ENCODE measurements at places on chromosomes 7 and 10. TPM values are rescaled to one million over a fixed set of nuclear protein-coding genes. Genes with fewer than 3 reads are reported as not detected.

Gene CLCN1
- total RNA-seq: 0.24 TPM

Gene TMEM72
- total RNA-seq: not detected

Gene GNAI1
- 149 TPM for total RNA-seq

Gene CLEC5A
- 0.25 TPM for total RNA-seq

Gene PLEKHS1
- total RNA-seq: not detected

Gene CLRN3
- not detected for total RNA-seq

Gene SAP25
- 1.1 TPM for total RNA-seq

Gene RNF148
- 3.5 TPM for total RNA-seq

Gene MUC3A
- total RNA-seq: 0.36 TPM

Gene FAM24B
- 3.9 TPM for total RNA-seq

Gene ARMC3
- not detected for total RNA-seq

Gene GIMAP4
- 54.0 TPM for total RNA-seq

GRCh38 chr7:152136686-152137085 lies 111.2 kb downstream of the GALNT11 start:
- DNase-seq: no peak

DNA sequence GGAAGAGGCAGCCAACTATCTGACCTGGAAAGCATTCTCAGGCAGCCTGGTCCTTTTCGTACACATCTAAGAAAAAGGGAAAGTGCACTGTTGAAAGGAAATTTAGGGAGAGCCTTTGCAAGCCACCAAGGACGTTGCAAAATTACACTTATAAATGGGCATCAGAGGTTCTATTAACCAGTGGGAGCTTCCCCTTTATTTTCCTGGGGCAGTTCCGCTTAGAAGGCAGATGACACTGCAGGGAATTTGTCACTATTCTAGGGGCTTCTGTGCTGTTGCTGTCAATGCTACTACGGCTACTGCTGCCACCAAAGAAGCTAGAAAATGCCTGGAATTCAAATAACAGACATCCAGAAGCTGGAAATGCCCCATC lies 79.6 kb upstream of the AUTS2 start:
- DNase-seq: no peak

DNA sequence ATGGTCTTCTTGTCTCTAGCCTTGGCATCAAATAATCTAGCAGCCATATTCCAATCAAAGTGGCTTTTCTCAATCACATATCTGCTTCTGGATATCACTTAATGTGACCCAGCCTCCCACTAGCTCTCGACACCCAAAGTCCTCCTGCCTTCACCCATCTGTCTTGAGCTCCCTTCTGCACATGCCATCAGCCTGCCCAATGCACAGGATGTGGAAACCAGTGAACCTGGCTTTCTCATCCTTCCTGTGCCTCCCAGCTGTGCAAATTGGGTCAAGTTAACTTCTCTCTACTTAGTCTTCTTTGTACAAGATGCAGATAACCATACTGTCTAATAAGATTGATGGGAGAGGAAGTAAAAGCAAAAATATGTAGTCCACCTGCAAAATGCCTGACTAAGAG lies 257.9 kb upstream of the PITRM1 start:
- DNase-seq: no peak

- no peak for DNase-seq
These were observed 21.2 kb downstream of the PDE1C start for GRCh38 chr7:32048970-32049491.

DNA sequence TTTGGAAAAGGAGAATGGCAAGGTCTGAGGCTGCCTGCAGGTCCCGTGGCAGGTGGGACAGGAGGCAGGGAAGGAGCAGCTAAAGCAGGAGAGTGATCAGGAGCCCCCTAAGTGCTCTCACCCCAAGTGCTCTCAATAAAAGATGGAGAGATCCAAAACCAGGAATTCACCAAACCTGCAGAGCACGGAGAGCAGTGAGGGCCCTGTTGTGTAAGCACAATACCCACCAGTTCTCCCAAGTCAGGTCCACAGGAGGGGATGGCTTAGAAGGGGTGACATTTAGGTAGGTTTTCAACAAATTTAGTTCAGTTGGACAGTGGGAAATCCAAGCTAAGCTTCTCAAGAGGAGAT lies 40.8 kb downstream of the GNA12 start:
- no peak for DNase-seq

- no peak for DNase-seq
These were observed 138.0 kb downstream of the DLG5 start for GRCh38 chr10:77788496-77789010.

DNA sequence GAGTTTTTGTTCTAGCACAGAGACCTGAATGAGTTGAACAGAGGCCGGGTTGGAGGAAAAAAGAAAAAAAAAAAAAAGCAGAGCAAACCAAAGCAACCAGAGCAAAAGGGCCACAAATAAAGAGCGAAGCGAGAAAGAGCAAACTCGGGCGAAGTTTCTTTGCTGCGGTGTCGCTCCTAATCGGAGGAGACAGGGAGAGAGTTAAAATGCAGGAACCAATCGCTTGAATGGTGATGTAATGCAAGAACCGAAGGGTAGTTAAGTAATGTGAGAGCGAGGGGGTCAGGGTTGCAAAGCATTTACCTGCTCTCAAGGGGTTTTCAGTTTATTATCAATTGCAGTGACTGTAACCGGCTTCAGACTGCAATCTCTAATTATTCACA lies 271.7 kb downstream of the TRIL start:
- DNase-seq: no peak

DNA sequence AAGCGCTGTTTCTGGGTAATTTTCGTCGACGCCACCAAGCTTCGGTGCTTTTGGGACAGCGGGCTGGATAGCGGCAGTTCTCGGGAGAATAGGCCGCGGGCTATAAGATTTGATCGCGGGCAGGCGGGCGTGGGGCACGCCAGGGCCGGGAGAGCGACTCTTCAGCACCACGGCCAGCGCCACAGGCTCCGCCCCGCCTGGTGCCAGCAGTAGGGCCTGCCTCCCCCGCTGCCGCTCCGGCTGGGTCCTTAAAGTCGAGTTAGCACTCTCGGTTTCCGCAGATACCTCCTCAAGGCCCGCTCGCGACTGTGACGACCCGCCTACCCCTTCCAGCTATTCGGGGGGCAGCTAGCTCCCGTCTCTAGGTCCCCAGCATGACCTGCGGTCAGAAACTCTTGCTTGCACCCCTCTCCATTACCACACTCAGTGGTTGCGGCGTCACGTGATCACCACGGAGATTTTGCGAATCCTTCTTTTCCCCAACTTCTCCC lies 9.4 kb downstream of the NXPH1 start:
- no peak for DNase-seq

DNA sequence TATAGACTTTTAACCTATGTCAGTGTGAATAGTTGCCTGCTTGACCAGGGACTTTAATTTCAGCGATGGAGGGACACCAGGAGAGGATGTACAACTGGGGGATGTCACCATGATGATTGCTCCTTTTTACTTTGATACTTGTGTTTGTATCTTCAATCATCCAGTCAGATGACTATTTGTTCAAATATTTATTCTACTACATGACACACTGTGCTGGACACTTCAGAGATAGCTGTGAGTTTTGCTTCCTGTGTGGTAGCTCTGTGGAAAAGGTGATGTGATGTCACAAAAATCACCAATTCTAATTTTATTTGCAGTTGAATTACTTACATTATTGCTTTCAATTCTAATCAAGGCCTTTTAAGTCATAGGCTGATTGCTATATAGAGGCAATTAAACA lies 62.7 kb upstream of the CREB5 start:
- DNase-seq: no peak

GRCh38 chr7:26305090-26305868 lies 13.6 kb downstream of the SNX10 start:
- DNase-seq: no peak

DNA sequence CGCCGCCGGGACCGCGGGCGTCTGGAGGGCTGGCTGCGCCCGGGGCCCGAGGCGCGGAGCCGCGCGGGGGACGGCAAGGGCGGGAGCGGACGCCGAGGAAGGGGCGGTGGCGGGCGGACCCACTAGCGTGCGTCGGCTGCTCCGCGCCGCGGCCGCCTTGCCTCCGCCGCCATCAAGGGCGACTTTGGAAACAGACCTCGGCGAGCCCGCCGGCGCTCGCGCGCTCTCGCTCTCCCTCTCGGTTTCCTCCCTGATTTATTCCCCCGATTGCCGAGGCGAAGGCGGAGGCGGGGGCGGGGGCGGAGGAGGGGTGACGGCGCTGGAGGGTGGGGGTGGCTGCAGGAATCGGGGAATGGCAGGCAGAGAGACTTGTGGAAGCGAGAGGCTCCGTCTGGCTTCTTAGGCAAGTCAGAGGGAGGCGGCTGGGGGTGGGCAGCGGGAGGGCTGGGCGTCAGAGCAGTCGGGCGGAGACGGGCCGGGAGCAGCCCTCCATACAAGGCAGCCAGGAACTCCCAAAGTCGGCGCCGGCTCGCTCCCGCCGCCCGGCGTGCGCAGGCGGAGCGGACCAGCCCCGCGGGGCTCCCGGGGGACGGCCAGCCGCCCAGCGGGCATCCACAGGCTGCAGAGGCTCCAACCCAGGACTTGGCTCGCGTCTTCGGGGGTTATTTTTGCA lies at the start of gene CACNA2D1:
Gene CACNA2D1 (minus strand): TSS at position 231 of the 673 bp plus-strand sequence.
- DNase-seq: peak; percentile 29

- DNase-seq: no peak
These were observed 10.1 kb upstream of the TMEM26 start for GRCh38 chr10:61463035-61463909.

- no peak for DNase-seq
These were observed 15.9 kb downstream of the ITPRIP start for GRCh38 chr10:104322416-104322782.

DNA sequence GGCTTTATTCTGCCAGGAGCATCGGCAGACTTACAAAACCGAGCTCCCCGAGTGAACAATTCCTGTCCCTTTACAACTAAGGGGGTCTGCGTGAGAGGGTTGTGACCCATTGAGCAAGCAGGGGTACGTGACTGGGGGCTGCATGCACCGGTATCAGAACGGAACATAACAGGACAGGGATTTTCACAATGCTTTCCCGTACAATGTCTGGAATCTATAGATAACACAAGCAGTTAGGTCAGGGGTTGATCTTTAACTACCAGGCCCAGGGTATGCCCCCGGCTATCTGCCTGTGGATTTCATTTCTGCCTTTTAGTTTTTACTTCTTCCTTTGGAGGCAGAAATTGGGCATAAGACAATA lies 38.1 kb upstream of the GSDME start:
- no peak for DNase-seq

DNA sequence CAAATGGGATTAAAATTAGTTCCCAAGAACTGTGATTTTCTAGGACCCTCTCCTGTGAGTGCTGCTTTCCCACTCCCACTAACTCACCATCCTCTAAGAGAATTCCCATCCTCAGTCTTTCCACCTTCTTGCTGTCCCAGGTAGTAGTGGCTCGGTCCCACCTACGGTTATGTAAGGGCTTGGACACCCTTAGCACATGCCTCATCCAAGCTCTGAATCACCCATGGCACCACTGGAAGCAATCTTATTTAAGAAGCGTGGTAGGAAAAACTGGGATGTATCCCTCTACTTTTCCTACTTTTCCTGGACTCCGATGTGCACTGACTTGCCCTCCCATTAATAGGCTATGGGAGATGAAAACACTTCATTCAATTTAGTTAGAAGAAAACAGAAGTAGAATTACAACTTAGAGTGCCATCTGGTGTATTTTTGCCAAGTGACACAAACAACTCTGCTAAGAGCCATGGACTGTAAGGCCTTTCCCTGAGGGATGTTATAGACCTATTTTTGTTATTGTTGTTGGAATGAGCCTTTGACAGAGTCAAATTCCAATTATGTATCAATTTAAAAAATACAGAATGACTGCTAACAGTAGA lies 13.7 kb upstream of the ANKRD22 start:
- DNase-seq: no peak

- no peak for DNase-seq
These were observed 26.8 kb downstream of the TLX1 start for GRCh38 chr10:101157756-101158458.

DNA sequence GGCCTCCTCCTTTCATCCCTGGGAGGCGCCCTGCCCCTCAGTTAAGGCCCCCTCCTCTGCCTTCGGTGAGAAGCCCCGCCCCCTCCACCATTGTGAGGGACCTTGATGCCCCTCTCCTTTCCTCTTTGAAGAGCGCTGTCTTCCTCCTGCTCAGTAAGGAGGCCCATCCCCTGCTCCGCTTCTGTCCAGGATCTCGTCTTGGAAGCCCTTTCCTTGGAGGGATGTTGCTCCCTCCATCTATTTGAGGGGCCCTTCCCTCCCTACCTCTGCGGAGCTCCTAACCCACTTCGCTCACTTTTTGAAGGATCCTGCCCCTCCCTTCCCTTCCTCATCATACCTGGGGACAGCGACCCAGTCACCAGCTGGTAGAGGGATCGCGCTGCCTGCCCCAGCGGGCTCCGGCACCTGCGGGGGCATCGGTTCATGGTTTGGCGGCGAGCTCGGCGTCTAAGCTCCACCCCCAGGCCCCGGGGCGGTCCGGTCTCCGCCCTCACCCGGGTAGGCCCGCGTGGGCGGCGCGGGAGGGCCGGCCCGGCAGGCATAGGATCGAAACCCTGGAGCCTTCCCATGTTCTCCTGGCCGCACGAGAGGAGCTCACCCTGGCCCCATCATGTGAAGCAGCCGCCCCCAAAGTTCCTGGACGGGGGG lies 4.1 kb downstream of the KCNIP2 start:
- no peak for DNase-seq

DNA sequence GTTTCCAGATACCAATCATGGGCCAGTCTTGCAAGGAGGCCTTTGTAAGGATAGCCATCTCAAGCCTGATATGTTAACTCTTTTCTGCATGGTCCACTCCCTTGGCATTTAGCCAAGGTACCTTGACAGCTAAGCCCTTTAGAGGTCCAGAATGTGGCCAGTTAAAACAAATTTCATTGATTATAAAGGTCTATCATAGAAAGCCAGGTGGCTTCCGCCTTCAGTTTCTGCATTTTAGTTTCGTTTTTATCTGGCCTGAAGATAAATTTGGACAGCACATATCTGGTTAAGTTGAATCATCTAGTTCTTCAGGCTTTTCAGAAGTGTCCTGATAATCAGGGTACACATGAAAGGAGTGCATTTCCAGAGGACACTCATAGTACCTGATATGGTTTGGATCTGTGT lies 30.7 kb downstream of the ANKIB1 start:
- no peak for DNase-seq

DNA sequence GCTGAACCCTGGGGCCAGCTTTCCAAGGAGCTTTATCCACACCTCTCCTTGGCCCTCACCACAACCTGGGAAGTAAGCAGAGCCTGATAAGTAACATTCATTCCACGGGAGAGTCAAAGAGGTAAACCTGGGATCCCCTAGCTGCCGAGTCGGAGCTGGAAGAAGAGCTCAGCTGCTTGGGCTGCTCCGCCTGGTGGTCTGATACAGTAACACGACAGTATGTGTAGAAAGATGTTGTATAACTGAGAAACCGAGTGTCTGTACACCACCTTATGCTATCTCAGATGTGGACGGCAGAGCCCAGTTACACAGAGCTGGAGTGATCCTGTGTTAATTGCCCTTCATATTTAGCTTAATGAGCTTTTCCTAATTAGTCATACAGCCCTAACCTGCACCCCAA lies 151.3 kb upstream of the KMT2E start:
- no peak for DNase-seq

GRCh38 chr7:79837915-79838314 lies 296.7 kb upstream of the GNAI1 start:
- no peak for DNase-seq

Measured in omental fat pad (tissue), 4 donors.